Tibial artery (tissue), 4 donors: ENCODE measurements at places on chromosomes 3 and 15.

GRCh38 chr3:156109989-156110388, 10.4 kb upstream of the KCNAB1 start:
- DNase-seq = no peak
- H3K4me1 ChIP-seq = no peaks in the 10 kb centered on the region
- H3K27ac ChIP-seq = peak overlapping the region; percentile 73

DNA sequence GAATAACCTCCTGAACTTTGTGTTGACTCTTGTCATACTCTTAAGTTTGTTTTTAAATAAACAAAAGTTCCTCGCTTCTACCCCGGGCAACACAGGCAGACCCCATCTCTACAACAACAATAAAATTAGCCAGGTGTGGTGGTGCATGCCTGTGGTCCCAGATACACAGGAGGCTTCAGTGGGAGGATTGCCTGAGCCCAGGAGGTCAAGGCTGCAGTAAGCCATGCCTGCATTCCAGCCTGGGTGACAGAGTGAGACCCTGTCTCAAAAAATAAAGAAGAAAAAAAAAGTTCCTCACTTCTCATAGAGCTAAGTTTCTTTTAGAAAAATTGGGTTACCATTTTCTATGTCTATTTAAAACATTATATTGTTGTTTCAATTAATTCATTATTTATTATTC, 29.2 kb downstream of the HDGFL3 start:
- no peaks in the 10 kb centered on the region for H3K36me3 ChIP-seq
- no peaks in the 10 kb centered on the region for H3K27me3 ChIP-seq
- no peaks in the 10 kb centered on the region for H3K4me1 ChIP-seq

DNA sequence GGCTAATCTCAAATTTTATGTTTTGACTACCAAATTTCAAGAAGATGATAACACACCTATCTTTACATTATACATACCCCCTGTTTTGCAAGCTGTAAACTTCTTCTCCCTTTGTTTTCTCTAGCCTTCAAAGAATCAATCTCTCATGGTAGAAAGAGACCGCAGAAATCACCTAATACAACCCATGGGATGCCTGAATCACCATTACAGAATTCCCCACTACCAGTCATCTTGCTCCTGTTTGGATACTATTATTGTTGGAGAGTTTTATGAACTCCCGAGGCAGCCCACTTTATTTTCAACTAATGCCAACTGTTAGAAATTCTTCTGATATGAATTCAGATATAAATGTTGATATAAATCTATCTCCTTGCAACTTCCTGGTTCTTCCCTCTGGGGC, 110.9 kb downstream of the FRMD5 start:
- H3K36me3 ChIP-seq = no peaks in the 10 kb centered on the region
- no peak overlapping the region for H3K27ac ChIP-seq
- DNase-seq = no peak
- H3K4me3 ChIP-seq = no peak overlapping the region

- no peaks in the 10 kb centered on the region for H3K4me1 ChIP-seq
- no peak overlapping the region for H3K4me3 ChIP-seq
- DNase-seq = no peak
- no peaks in the 10 kb centered on the region for H3K27me3 ChIP-seq
- H3K27ac ChIP-seq = no peak overlapping the region
- no peaks in the 10 kb centered on the region for H3K36me3 ChIP-seq
These were observed 116.5 kb downstream of the SLC9A9 start for GRCh38 chr3:143731776-143732175.

DNA sequence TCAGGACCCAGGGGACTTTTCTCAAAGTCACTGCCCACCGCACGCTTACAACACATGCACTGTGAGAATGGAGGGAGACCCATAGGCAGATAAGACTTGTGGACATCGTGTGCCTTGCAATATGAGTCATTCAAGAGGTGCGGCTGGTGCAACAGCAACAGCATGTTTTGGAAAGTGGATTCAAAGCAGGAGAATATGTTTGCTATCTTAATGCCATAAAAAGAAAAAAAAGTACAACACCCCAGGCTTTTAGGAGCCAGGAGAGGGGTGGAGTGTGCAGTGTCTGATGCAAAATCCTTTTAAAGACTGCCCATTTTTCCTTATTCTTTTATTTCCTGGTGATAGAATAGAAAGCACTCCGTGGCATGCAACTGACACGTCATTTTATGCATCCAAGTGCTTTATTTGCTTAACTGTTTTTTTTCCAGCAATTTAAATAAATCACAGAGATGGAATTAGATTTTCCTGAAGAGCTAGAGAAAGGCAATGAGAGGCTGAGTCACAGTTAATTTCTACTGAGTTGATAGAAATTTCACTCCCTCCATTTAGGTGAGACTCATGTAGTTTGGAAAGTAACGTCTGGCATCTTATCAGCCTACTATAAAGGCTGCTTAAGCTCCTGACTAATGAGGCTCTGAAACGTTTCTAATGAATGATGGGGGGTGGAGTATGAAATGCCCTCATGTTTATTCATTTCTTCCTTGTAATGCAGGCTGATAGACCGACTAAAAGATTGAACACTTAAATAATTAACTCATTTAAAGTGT, 96.4 kb downstream of the NSUN3 start:
- no peak overlapping the region for H3K27ac ChIP-seq
- no peak overlapping the region for H3K4me3 ChIP-seq
- H3K36me3 ChIP-seq = no peaks in the 10 kb centered on the region
- no peak for DNase-seq
- H3K27me3 ChIP-seq = no peaks in the 10 kb centered on the region

DNA sequence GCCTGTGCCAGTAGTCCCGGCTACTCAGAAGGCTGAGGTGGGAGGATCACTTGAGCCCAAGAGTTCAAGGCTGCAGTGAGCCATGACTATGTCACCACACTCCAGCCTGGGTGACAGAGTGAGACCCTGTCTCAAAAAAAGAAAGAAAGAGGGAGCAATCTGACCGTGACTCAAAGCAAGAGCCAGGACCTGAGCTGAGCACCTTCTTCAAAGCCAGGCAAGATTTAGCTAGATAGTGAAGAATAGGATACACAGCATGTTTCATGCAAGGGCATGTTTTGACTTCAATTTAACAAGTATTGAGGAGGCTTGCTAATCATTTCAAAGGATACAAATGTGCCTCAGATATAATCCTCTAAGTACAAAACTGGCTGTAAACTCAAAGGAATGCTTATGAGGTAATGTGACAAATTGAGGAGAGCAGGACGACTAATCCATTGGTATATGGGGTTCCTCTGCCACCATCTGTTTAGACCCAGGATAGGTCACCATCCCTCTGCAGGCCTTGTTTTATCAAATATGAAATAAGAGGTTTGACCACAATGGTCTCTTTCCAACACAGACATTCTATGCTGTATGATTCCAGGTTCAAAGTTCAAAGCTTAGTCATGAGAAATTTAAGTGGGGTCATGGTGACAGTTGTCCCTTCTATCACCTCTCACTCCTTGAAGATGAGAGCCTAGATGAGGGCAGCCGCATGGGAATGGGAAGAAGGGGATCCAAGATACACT, 33.2 kb downstream of the RAB27A start:
- no peaks in the 10 kb centered on the region for H3K36me3 ChIP-seq
- H3K27me3 ChIP-seq = no peaks in the 10 kb centered on the region
- no peak overlapping the region for H3K4me3 ChIP-seq
- H3K27ac ChIP-seq = no peak overlapping the region
- DNase-seq = no peak

DNA sequence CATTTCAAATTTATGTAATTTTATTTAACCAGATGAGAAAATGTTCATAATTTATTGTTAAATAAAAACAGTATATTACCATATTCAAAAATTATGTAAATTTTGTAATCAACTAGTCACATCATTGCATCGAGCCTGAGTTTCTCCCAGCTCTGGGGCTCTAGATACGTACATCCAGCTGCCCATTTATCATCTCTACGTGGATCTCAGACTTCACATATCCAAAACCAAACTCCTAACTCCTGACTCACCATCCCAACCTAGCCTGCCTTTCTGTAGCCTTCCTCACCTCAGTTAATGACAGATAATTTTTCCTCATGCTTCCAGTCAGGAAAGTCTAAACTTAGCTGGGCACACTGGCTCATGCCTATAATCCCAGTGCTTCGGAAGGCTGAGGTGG, 194.8 kb downstream of the SSR3 start:
- H3K4me1 ChIP-seq = no peaks in the 10 kb centered on the region
- no peak overlapping the region for H3K4me3 ChIP-seq
- H3K36me3 ChIP-seq = no peaks in the 10 kb centered on the region
- DNase-seq = no peak
- H3K27me3 ChIP-seq = no peaks in the 10 kb centered on the region

- no peaks in the 10 kb centered on the region for H3K27me3 ChIP-seq
- peak; percentile 32 for DNase-seq
- H3K4me3 ChIP-seq = no peak overlapping the region
- peaks cover 15% of the 10 kb centered on the region for H3K4me1 ChIP-seq
These were observed 2.4 kb upstream of the NCEH1 start for GRCh38 chr3:172713316-172713715.
